Activated T-helper 1 cell treated with Interleukin-2 at 50 U/mL for 16 hours (primary cell): ENCODE measurements at places on chromosomes 2 and 18.

- no peak for DNase-seq
These were observed 53.1 kb downstream of the OLA1 start for GRCh38 chr2:174195253-174195652.

DNA sequence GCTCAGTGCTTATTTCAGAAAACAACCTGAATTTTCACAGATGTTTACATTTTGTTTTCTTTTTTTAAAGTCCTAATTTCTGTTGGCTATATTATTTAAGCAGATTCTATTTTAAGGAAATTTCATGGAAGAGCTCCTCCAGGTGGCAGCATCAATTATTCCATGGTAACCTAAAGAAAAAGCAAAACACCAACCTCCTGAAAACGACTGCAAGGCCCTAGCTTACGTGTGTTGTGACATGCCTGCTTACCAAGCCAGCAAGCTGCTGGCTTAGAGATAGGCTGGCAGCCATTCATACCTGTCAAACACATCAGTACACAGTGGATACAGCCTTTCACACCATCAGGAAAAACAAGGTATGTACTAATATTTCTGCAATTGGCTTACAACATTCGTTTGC lies 64.9 kb downstream of the LPIN2 start:
- DNase-seq, result no peak

DNA sequence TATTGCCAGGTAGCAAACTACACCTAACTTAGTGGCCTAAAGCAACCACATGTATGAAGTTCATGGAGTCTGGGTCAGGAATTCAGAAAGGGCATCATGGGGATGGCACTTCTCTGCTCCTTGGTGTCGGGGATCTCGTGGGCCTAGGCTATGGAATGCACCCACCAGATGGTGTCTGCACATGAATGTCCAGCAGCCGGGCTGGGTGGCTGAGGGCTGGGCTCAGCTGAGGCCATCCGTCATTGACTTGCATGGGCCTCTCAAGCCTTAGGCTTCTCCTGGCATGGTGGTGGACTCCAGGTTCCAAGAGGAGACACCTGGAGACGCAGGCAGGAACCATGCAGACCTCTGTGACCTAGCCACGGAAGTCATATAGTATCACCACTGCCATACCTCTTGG lies 26.0 kb upstream of the RPL31 start:
- no peak for DNase-seq

GRCh38 chr2:191885098-191885497 lies 38.2 kb upstream of the CAVIN2 start:
- DNase-seq, result no peak

DNA sequence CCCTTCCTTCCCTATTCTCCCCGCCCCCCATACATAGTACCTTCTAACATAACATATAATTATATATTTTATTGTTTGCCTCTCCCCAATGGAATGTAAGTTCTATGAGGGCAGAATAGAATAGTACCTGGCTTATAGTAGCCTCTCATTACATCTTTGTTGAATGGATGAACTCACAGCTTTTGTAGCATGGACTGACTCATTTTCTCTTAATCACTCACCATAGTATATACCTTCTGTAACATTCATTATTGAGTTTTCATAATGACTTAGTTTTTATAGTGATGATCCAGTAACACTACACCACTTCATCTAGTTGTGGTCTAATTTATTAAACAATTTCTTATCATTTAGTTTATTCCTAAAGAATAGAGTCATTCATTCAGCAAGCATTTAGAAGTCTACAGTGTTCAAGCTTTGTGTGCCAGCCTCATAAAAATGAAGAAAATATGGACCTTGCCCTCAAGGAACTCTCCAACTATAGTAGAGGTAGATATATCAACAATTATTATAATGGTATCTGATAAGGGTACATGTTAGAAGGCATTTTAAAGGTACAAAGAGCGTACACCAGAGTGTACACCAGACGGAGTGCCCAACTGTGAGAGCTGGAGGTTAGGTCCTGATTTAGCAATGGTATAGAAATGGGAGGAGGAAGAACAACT lies 31.1 kb downstream of the NCOA1 start:
- DNase-seq, result no peak

DNA sequence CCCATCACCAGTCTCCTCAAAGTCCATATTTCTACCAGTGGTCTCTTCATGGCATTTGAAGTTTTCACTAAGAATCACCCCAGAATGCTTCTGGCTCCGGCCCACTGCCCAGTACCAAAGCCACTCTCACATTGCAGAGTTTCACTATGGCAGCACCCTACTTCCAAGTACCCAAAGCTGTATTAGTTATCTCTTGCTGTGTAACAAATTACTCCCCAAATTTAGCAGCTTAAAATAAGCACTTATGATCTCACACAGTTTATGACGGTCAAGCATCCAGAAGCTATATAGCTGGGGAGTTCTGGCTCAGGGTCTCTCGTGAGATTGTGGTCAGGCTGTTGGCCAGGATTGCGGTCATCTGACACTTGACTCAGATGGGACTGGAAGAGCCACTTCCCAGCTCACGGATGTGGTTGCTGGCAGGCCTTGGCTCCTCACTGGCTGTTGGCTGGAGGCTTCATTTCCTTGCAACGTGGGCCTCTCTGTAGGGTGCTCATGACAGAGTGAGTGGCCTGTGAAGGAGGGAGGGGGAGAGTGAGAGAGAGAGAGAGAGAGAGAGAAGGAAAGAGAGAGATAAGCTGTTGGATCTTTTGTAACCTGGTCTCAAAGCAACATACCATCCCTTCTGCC lies 189.5 kb downstream of the CTIF start:
- DNase-seq, result no peak

DNA sequence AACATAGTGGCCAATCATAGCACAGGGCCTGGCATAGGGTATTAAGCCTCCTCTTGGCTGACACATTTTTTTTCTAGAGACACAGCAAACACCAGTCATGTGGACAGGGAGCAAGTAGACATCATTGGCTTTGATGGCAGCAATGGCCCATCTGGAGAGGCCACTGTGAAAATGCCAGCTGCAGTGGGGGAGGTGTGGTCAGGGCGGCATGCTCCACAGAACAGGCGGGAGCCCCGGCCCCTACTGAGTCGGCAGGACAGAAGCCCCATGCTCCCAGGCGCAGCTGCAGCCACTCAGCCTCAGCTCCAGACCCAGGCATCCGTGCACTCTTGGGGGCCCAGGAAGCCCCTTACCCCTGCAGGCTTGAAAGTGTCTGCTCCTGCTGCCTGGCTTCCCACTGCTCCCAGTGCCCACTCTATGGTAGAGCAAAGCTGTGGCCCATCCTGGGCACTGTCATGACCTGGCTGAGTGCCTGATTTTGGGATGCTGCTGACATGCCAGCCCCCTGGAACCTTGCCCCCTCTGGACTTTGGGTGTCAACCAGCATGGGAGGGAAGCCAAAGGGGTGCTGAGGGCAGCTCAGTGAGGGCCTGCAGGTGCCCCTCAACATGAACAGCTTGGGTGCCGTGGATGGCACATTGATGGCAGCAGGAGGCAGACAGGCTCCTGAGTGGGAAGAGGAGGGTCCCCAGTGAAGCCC lies 23.3 kb upstream of the UBE2F start:
- DNase-seq, result no peak

DNA sequence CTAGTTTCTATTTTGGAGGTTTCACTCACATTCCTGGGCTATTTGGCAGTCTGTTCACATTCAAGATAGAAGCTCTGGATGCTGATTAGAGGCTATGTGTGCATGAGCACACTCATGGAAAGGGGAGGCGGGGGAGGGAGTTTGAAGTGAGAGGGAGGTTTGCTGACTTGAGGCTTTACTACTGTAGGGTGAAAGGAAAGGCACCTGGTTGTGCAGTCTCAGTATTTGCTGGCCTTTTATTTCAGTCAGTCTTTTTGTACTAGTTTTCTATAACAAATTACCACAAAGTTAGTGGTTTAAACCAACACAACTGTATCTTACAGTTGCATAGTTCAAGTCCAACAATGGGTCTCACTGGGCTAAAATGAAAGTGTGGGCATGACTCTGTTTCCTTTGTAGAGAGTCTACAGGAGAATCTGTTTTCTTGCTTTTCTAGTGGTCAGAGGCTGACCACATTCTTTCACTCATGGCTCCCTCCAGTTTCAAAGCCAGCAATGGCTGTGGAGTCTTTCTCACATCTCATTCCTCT lies 47.7 kb upstream of the NR4A2 start:
- DNase-seq, result no peak

DNA sequence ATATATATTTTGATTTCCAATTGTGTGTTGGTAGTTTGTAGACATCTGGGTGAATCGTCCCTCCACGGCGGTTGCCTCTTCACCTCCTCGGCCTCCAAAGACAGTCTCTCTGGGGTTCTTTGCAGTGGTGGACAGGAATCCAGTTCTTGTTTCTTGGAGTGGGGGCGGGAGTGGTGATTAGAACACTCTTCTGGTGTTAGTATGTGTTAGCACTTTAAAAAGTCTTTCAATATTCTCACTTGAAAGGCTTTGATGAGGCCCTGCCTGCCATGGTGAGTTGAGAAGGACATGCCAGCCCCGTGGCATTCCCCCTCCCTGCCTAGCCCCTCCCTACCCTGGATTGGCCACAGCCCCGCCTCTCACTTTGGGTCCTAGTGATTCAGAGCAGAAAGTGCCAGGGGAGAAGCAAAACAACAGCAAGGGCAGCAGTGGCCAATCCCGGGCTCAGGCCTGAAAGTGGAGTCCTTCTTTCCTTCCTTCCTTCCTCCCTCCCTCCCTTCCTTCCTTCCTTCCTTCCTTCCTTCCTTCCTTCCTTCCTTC lies 316.8 kb upstream of the HS6ST1 start:
- DNase-seq, result no peak

DNA sequence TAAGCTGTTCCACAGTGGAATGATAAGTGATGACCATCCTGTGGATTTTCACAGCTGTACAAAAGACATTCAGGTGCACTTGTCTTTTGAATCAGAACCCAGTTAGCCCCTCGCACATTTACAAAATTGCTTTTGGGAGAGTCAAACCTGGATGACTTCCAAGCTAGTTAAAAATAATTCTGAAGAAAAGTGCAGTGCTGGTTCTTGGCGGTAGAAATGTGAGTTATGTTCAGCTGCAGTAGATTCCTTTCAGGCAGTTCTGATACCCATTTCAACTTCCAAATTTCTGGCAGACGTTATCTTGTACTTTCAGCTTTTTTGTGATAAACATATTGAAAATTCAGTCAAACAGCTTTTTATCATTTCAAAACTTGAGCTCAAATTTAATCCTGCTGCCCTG lies 324.7 kb downstream of the NRXN1 start:
- DNase-seq, result no peak

DNA sequence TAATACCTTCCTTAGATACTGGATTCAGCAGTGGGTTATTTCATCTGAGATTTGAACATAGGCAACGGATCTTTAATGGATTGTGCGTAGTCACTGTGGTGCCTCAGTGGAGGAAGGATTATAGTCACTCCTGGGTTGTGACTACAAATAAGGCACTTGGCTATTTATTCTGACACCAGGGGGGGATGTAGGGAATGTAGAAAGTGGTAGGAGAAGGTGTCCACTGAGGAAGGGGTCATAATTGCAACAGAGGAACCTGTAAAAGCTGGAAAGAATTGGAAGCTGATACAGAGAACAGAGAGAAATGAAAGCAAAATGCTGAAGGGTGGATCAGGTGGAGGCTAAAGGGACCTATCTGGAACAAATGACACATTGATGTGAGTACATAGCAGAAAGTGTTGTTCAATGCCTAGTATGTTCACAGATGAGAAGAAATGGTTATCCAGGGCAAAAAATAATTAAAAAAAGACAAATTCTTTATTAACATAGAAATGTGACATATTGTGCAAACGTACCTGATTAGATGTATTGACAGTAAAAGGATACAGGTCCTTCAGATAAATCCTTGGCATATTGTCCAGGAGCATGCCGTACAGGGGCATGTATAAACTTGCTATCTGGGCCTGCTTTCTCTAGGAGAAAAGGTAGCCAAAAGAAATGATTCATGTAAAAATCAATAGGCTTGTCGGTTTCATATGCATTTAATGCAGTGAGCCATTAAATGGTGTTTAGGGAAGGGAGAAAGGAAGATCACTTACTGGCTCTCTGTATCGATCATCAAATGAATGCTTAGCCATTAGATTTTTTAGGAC lies 91.2 kb upstream of the CCDC195 start:
- no peak for DNase-seq

- no peak for DNase-seq
These were observed 65.0 kb downstream of the SH3RF3 start for GRCh38 chr2:109193807-109194619.

DNA sequence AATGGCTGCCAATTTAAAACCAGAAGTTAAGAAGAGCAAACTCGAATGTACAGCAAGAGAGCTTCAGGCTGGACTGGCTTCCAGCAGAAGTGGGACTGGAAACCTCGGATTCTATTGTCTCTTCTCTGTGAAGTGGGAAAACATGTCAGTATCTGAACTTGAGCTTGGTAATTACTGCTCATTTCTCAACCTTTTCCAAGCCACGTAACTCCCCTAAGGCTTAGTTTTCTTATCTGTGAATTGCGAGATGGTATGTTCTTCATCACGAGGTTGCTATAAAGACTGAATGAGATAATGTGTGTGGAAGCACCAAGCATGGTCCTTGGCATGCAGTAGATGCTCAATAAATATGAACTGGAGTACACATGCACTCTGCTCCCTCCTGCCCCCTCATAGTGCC lies 259.4 kb upstream of the SPRED2 start:
- DNase-seq, result no peak

- no peak for DNase-seq
These were observed 1017.6 kb downstream of the DPP10 start for GRCh38 chr2:115460008-115460407.

DNA sequence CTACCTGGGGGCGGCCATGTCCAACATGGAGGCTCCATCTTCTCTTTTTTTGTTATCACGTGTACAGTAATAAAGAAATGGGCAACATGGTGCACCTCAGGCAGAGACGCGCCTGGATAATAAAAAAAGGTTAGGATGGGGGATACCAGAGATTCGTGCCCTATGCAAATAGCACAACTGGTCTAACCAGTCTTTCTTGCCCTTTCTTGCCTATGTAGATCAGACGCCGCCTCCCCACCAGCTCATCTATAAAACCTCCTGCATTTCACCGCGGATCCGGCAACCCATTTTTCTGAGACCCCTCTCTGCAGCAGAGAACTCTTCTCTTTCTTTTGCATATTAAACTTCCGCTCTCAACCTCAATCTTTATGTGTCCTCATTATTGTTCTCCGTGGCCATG lies 68.7 kb downstream of the MYL12B start:
- no peak for DNase-seq

DNA sequence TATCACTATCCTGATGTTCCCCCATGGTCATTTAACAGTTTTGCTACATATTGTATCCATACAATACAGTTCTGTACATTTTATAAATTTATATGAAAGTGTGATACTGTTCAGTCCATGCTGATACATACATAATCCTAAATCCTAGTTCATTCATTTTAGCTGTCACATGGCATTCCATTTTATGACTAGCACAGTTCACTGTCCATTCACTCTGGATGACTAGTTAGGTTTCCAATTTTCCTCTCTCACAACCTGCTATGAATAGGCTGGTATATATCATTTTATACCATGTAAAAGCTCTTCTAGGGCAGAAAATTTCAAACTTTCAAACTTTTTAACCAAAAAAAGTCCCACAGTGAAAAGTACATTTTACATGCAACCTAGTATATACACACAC lies 15.2 kb downstream of the SMAD2 start:
- DNase-seq, result no peak

- no peak for DNase-seq
These were observed 35.8 kb downstream of the TCF7L1 start for GRCh38 chr2:85168942-85169341.

- DNase-seq, result peak; percentile 56
These were observed 7.4 kb downstream of the CTDSP1 start for GRCh38 chr2:218406949-218407618.
